ENCODE measurements at places on chromosomes 1 and 21.
A peak's percentile ranks its signal among the peaks of the same experiment; 100 is the strongest.

GRCh38 chr1:41366455-41367287 lies 5.4 kb downstream of the FOXO6 start:
- peak; percentile 50 for DNase-seq

DNA sequence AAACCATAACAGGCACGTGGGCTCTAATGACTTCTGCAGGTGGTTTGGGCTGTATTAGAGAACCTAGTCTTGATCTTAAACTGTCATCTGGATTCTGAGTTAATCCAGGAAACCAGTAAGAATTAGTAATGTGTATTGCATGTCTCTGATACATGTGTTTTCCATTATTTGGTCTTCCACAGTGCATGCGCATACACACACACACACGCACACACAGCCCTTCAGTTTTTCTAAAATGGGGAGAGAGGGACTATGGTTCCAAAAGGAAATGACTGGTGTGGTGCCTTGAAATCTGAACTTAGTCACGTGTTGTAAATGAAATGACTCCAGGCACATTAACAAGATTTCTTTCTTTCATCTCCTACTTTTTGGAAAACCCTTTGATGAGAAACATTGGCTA lies 67.6 kb downstream of the OLFML2B start:
- no peak for DNase-seq

GRCh38 chr1:208242941-208243526 lies 1.1 kb downstream of the PLXNA2 start:
- DNase-seq = no peak

- no peak for DNase-seq
Measured at GRCh38 chr1:221765527-221765926, 23.6 kb upstream of the DUSP10 start.

- no peak for DNase-seq
Measured at GRCh38 chr1:181969902-181970301, 91.6 kb downstream of the ZNF648 start.

GRCh38 chr1:206786212-206786886 lies 14.1 kb upstream of the IL10 start:
- DNase-seq = no peak

DNA sequence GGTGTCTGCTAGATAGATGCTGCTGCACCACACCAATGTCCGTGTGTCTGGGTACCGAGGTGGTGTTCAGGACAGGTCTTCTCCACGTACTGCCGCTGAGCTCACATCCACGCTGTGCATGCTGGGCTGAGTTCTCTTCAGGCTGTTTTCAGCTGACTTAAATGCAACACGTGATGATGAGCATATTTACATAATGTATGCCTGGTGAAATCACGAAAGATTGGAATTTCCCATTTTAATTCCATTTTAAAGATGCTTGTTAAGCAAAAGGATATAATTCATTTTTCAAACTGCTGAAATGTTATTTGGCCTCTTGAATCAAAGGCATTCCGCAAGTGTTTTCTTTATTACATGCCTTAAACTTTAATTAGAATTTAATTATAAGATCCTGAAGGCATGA lies 107.9 kb downstream of the FGGY start:
- DNase-seq = no peak

- DNase-seq = peak; percentile 48
Measured at GRCh38 chr21:38170283-38170682, 86.5 kb upstream of the KCNJ15 start.

DNA sequence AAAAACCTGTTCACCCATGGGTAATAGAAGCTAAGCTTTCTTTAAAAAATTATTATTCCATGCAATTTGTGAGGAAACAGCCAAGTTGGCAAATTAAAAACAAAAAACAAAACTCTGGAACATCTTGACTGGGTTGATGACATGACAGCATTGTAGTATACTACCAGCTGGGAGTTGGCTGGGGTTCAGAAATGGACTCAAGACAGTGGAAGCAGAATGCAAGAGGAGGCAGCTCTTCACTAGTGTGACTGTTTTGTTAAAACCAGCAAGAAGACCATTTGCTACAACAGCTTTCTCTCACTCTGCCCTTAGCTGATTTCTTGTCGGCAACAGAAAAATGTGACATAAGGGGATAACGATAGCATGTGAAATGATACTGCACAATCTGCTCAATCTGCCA lies 1298.9 kb upstream of the ADGRL4 start:
- no peak for DNase-seq

- no peak for DNase-seq
Measured at GRCh38 chr1:156238248-156238647, 3.7 kb upstream of the BGLAP start.

DNA sequence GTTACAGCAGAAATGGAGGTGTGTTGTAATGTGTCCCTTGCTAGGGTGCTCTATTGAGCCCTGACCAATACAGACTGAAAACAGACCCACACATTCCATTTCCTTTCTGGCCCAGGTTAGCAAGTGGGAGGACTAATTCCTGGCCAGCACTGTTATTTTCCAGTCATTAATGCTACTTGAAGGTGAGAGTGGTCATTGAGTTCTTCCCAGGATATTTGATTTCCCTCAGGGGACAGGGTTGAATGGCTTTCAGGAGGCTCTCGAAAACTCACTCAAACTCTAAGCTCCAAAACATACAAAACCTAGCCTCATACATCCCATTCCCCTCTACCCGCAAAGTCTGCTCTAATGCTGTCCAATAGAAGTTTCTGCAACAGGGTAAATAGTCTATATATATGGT lies 6.2 kb downstream of the LRRC52 start:
- DNase-seq = no peak

Data from H4 (cell line).